ENCODE measurements at places on chromosomes 3 and 15.

GRCh38 chr15:58087871-58088270, 22.4 kb upstream of the ALDH1A2 start:
- no peak for DNase-seq

DNA sequence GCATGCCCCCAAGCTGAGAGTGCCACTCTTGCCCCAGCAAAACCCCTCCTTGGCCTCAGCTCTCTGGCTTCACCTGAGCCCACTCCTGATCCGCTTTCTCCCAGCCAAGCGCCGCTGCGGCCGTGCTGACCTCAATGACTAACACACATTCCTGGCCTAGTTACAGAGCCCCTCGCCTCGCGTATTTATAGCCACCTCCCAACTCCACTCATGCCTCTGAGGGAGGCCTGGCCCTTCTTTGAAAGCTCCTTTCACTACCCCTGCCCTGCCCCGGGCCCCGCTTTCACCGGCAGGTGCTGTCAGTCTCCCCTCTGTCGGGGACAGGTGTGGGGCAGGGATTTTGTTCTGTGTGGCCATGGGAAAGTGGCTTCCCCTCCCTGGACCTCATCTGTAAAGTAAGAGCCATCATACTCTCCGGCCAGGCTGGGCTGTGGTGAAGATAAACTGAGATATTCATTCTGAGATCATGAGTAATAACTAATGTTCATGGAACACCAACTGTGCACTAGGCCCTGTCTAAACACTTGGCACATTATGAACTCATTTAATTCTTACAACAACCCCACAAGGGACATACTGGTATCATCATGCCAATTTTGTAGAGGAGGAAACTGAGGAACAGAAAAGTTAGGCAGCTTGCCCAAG, 13.2 kb upstream of the ATP2B2 start:
- no peak for DNase-seq

DNA sequence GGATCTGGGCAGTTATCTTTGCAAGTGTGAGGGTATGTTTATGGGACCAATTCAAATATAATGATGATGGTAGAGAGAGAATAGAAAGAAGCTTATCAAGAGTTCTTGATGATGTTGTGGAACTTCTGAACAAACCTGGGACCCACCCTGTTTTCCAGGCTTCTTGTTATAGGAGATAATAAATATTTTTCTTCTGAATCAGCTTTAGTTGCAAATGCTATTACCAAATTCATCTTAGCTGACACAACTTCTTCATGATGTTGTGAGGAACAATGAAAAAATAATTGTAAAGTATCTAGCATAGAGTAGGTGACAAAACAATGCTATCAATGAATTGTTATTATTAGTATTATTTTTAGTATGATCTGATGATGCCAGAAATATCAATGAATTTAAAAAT, 43.5 kb upstream of the PTX3 start:
- DNase-seq, result no peak

- DNase-seq, result no peak
Measured at GRCh38 chr15:90423801-90424319, 35.8 kb downstream of the IQGAP1 start.

GRCh38 chr3:127574880-127575878, 15.4 kb downstream of the TPRA1 start:
- DNase-seq, result peak; percentile 94

- no peak for DNase-seq
Measured at GRCh38 chr3:69082805-69083204, 1.9 kb upstream of the ARL6IP5 start.
